M059J (cell line): ENCODE measurements at places on chromosomes 1 and 21. TPM values are rescaled to one million over a fixed set of nuclear protein-coding genes. Genes with fewer than 3 reads are reported as not detected.

DNA sequence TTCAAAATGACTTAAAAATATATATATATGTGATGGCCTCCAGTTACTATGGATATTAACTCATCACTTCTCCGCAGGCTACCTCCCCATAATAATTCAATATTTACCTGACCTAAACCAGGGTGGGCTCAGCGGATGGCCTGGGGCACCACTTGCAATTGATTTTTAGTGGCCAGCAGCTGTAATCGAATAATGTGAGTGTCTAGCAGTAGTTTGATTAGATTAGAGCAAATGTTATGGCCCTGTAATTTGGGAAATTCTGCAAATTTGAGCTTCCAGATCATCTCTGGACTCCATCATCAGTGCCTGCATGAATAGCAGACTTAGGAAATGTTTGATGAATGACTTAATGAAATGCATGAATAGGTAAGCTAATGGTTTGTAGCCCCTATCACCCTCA lies 14.7 kb downstream of the SUSD4 start:
- DNase-seq = no peak

DNA sequence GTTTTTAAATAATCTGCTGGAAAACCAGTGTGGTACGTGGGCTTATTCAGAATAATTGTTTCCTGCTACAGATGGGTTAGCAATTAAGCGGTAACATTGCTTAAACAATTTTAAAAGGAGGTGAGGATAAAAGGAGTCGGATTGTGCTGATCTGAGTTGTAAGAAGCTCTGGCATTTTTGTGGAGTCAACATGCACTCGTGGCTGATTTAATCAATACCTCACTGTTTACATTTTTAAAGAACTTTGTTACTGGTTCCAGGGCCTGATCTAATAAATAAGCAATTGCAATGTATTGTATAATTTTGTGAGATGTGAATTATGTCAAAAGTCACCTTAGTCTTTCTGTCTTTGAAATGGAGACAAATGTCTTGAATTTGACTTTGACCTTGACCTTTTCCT lies 474.0 kb downstream of the SETD4 start:
- DNase-seq = no peak

- DNase-seq = no peak
Observed at GRCh38 chr1:182629499-182630096, 25.4 kb upstream of the RGS16 start.

ERI3 gene
- total RNA-seq = 83.0 and 87.6 TPM in 2 replicates

IL10 gene
- total RNA-seq = not detected in 2 replicates

OVAAL gene
- total RNA-seq = 0.05 and 0.79 TPM in 2 replicates

LCE1E gene
- total RNA-seq = not detected in 2 replicates
